ENCODE measurements at places on chromosomes 5 and 9. TPM values are rescaled to one million over a fixed set of nuclear protein-coding genes. Genes with fewer than 3 reads are reported as not detected.

Gene NMUR2
- not detected for total RNA-seq

Gene SLC9A3
- 0.17 TPM for total RNA-seq

Gene BARHL1
- not detected for total RNA-seq

Gene GFRA3
- not detected for total RNA-seq

Gene CRB2
- not detected for total RNA-seq
